ENCODE measurements at places on chromosomes 2 and 18.
A peak's percentile ranks its signal among the peaks of the same experiment; 100 is the strongest.

GRCh38 chr18:63253014-63253413 lies 66.6 kb downstream of the BCL2 start:
- DNase-seq, result no peak

- no peak for DNase-seq
Observed at GRCh38 chr2:5618271-5618670, 73.9 kb upstream of the SOX11 start.

DNA sequence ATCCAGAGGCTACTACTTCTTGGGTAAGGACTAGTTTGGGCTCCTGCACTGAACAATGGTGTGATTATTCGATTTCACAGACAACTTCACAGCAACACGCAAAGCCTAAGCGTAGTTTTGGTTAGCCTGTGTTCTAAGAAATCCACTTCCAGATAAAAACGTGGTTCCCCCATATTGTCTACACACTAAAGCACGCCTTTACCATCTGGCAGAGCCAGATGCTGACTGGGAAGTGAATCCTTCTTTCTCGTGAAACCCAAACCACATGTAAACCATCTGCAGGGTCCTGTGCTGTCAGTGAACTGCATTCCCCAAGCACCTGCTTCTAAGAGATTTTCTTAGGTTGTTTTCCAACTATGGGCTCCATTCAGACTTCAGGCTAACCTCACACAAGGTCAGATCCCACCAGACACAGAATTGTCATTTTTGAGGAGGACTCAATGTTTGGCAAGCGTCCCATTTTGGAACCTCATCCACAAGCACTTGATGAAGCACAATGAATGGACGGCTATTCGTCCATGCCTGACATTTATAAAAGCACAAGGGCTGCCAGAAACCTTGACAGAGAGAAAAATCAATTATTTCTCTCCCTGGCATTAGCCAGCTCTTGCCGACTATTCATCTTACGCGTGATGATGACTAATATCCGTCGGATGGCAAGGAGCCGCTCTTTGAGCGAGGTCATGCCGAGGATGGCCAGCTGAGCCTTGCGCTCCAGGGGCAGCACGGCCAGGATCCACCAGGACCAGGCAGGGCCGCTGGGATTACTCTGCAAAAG lies 38.4 kb downstream of the LONRF2 start:
- DNase-seq, result peak; percentile 66

DNA sequence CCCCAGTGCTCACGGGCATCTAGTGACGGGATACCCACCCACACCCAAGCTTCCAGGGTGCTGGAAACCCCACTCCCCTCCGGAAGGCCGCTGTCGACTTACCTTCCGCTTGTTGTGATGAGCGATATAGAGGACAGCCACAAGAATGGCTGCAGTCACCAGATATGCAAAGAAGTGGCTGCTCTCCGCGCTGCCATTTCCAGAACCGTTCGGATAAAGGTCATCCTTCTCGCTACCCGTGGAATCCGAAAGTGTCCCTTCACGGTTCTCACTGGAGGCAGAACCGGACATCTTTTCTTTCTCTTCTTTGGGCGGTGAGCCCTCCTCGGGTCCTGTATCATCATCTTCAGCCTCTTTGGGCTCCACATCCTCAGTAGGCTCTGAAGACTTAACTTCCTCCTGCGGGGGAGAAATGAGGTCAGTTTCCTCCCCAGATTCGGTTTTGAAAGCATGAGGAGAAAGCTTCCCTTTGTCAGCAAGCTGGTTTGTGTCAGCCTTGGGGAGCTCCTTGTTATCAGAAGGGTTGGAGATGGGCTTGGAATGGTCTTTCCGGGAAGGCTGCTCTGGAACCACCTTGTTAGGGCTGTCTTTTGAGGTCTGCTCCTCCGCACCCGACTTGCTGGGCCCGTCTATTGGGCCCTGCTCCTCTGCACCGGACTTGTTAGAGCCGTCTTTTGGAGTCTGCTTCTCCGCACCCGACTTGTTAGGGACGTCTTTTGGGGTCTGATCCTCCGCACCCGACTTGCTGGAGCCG lies 1.2 kb downstream of the TGOLN2 start:
- DNase-seq, result no peak

GRCh38 chr2:20267529-20267928 lies 42.6 kb upstream of the SDC1 start:
- DNase-seq, result no peak

GRCh38 chr2:231469583-231469950 lies 5.3 kb upstream of the NCL start:
- DNase-seq, result no peak

Data from HCT116 (cell line).